Cardiac atrium fibroblast (primary cell): ENCODE measurements at places on chromosomes 7 and 10. TPM values are rescaled to one million over a fixed set of nuclear protein-coding genes. Genes with fewer than 3 reads are reported as not detected.

PRKG1 gene
- total RNA-seq: 14.7 and 23.5 TPM in 2 replicates

CPXM2 gene
- total RNA-seq: 0.18 and 2.1 TPM in 2 replicates

CHST15 gene
- 17.5 and 22.6 TPM in 2 replicates for total RNA-seq

DPYSL4 gene
- 39.7 and 47.1 TPM in 2 replicates for total RNA-seq

DGKI gene
- total RNA-seq: 0.36 and 1.8 TPM in 2 replicates
